ENCODE measurements at places on chromosomes 6 and 20.

DNA sequence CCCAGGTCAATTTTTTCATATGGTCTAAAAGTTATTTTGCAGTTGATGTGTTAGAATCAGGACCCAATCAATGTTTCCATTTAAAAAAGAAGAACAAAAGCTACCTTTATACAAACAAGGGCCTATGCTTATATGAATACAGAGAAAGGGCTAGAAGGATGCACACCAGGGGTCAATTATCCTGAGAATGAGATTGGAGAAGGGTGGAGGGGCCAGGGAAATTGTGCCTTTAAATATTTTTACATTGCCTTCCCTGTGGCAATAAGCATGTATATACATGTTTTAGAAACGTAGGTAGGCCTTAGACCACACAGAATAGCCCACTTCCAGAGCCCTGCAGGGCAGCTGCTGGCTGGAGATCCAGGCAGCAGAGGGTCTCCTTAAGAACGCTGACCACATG, 12.7 kb downstream of the EXOC2 start:
- no peak for DNase-seq

GRCh38 chr20:13105864-13106457, 97.2 kb downstream of the SPTLC3 start:
- peak; percentile 43 for DNase-seq

GRCh38 chr6:142374965-142375733, 73.3 kb downstream of the ADGRG6 start:
- DNase-seq = peak; percentile 83

DNA sequence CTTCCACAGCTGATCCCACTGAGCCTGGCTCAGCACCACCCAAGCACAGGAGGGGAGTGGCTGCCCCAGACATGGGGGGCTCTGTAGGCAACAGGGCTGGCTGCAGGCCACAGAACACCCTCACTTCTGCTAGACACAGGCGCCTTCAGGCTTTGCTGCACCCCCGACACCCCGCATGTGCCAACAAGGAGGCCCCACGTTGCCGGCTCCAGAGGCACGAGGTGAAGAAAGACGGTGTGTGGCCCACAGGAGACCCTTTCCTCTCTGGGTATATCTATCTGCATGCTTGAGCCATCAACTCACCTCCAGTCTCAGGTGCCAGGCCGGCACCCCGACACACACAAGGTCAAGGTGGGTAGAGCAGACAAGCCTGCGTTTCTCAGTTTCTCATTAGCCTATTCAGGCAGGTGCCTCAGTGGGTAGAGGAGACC, 158.3 kb downstream of the DLL1 start:
- no peak for DNase-seq

DNA sequence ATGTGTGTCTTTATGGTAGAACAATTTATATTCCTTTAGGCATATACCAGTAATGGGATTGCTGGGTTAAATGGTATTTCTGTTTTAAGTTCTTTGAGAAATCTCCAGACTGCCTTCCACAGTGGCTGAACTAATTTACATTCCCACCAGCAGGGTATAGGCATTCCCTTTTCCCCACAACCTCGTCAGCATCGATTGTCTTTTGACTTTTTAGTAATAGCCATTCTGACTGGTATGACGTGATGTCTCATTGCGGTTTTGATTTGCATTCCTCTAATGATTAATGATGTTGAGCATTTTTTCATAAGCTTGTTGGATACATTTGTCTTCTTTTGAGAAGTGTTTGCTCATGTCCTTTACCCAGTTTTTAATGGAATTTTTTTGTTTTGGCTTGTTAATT, 5.3 kb upstream of the TASP1 start:
- DNase-seq = peak; percentile 6

DNA sequence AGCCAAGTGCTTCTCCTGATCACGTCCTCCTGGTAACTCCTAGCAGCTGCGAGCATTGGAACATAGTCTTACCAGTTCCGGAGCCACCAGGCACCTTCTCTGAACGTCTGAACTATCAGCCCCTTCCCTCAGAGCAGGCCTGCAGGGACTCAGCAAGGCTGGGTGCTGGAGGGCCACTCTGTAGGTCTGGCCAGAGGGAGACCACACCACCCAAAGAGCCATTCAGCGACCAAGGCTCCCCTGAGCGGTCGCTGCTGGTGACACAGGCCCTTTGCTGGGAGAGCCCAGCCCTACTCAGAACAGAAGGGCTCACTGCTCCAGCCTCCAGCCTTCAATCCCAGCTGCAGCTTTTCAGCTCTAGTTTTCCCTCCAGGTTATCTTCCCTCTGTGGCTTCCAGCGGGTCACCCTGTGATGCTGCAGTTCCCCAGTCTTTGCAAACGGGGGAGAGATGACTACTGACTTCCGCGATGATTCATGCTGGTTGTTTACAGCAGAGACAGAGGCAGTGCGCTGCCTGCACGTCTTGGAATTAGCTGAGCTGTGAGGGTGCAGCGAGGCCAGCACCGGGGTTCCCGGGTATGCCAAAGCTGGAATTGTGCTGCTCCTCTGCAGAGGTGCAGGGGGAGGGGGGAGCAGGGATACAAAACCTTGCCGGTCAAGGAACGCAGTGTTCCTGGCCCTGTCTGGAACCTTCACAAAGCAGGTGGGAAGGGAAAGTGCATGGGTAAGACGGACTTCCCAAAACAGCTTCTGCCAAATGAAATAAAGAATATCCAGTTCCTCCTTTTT, 161.4 kb downstream of the LY86 start:
- DNase-seq = peak; percentile 98

DNA sequence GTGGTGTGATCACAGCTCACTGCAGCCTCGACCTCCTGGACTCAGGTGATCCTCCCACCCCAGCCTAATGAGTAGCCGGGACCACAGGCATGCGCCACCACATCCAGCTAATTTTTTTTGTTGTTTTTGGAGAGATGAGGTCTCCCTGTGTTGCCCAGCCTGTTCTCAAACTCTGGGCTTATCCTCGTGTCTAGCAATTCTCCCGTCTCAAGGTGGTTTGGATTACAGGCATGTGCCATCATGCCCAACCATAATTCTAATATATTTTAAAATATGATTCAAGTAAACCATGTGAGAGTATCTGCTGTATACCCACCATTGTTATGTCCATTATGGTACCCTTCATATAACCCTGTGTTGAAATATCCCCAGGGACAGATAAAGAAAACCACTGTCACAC, 60.3 kb upstream of the C20orf144 start:
- no peak for DNase-seq

GRCh38 chr6:62323818-62324431, 37.9 kb upstream of the KHDRBS2 start:
- DNase-seq = no peak

- no peak for DNase-seq
These were observed 173.8 kb downstream of the VEGFA start for GRCh38 chr6:43943781-43944250.

GRCh38 chr6:33996120-33996475, 149.8 kb downstream of the GRM4 start:
- DNase-seq = no peak

GRCh38 chr6:111154981-111155380, 67.7 kb downstream of the SLC16A10 start:
- no peak for DNase-seq

DNA sequence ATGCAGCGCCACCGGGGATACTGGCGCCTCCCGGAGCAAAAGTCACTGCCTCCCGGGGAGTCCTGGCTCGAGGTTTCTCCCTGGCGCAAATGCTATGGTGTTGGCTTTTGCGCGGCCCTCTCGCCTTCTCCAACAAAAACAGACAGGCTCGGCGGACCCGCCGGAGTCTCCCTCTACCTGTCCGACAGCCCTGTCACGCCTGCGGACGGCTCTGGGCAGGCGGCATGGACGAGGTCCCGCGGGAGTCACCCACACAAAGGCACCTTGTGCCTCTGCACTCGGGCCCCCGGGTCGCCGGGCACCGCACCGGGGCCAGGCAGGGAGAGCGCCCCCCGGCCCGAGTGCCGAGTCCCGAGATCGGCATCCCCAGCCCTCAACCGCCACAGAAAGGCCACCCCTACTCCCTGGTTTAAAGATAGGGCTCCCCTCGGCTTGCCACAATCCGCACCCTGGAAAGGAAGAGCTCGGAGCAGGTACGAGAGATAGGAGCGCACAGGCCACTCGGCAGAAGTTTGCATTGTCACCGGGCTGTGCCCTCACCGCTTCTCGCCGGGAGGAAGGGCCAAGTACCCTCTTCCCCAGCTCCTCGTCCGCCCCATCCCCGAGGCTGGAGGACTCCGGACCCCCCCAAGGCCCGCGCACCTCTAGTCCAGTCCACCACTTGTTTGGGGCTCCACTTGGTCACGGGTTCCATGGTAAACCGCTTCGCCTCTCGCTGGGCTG, 903 bp downstream of the CNKSR3 start:
- peak; percentile 56 for DNase-seq

Data from mesenchymal stem cell (in vitro differentiated cells and primary cell).